Stimulated activated CD4-positive, alpha-beta T cell treated with anti-CD3 and anti-CD28 coated beads, TNF-alpha, amount 100 ng/mL, for 4 hours (primary cell): ENCODE measurements at places on chromosomes 7 and 10.

- DNase-seq, result no peak
Observed at GRCh38 chr10:10854725-10855124, 162.9 kb upstream of the CELF2 start.

DNA sequence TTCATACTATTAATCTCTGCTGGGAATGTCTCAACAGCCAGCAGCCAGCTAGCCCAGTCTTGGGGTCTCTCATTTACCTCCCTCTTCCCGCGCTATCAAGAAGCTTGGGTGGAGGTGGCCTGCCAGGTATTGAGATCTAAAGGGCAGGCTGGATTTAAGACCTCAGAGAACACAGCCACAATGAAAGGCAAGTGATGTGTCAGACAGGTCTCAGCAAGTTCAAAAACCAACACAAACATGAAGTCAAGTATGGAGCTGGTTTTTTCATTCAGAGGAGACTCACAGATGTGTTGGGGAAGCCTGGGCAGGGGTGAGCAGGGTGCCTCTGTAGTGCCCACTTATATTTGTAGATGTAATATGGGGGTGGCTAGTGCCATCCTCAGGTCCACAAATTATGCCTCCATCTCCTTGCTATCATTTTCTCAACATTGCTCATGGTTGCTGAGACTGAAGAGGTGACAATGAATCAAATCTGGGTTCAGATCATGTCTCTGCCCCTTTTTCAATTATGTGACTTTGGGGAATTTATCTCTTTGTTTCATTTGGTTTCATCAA is 27.7 kb upstream of the CROT start:
- no peak for DNase-seq

- DNase-seq, result no peak
Observed at GRCh38 chr7:40889539-40889938, 754.7 kb downstream of the SUGCT start.

DNA sequence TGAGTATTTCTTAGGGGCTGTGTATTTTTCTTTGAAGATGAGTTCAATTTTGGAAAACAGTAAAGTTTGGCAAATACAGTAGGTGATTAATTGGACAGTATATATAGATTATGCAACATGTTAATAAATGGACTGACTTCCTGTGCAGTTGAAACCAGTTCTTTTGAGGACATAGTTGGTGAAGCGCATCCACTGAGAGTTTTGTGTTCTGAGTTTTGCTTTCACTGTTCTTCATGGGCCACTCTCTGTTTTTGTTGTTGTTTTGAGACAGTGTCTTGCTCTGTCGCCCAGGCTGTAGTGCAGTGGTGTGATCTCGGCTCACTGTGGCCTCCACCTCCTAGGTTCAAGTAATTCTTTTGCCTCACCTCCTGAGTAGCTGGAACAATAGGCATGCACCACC is 109.0 kb downstream of the SDHAF3 start:
- no peak for DNase-seq

GRCh38 chr7:50262446-50262845 is 42.1 kb upstream of the IKZF1 start:
- no peak for DNase-seq

- no peak for DNase-seq
Observed at GRCh38 chr10:83533290-83533689, 606.0 kb upstream of the GHITM start.

GRCh38 chr10:100364735-100365391 is 17.8 kb downstream of the SCD start:
- no peak for DNase-seq

- no peak for DNase-seq
Observed at GRCh38 chr10:43211431-43212042, 55.3 kb downstream of the RASGEF1A start.

- no peak for DNase-seq
Observed at GRCh38 chr10:126423732-126424491, 35.6 kb upstream of the ADAM12 start.

DNA sequence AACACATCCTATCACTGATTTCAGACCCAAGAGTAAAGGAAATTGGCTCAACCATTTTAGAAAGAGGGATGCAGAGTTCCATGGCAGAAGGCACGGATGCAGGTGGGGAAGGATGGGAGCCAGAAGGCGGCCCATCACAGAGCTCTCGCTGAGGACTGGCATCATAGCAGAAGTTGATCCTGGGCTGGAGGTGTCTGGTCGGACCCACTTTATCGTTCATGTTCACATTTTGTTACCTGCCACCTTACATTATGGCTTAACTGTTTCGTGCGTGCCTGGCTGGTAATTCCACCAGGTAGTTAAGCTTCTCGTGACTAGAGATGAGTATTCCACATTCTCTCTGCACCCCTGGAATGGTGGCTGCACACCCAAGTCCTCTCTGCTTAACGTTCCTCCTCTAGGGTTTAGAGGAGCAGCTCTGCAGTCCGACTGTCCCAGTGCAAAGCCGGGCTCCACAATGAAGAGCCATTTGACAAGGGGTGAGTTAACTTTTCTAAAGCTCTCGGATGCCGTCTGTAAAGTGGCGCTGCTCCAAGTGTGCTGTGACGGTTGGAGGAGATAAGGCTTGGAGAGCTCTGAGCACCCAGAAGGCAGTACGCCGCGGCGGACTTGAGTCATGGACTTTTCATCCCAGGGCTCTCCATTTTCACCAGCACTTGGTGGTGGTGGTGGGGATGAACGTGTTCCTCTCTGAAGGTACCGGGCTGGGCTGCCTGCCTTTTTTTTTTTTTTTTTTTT is 157.1 kb upstream of the SHH start:
- no peak for DNase-seq

DNA sequence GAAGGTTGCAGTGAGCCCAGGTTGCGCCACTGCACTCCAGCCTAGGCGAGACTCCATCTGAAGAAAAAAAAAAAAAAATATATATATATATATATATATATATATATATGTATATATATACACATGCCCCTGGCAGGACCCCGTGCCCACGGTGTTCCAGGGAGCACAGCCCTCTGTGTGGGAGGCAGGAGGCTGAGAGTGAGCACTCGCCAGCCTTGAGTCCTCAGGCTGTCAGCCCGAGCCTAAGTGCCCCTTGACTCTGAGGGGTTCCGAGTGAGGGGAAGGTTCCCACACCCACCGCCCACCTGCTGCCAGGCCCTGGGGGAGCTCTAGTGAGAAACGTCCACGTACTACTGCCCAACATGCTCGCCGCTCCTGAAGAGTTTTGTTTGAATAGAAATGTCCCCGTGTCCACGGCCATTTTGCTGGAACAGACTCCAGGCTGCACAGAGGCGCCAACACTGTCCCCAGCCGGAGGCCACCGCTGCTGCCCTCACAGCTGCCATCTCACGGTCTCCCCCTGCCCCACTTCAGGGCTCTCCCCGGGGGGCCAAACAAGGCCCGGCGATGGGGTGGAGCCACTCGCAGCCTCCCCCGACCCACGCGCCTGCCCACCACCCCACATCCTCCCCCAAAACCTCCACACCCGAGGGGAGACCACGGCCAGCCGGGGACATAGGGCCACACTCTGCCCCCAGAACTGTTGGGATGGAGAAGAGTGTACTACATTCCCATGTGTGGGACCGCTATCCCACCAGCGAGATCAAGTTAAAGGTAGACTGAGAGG is 62.8 kb upstream of the EBF3 start:
- no peak for DNase-seq

DNA sequence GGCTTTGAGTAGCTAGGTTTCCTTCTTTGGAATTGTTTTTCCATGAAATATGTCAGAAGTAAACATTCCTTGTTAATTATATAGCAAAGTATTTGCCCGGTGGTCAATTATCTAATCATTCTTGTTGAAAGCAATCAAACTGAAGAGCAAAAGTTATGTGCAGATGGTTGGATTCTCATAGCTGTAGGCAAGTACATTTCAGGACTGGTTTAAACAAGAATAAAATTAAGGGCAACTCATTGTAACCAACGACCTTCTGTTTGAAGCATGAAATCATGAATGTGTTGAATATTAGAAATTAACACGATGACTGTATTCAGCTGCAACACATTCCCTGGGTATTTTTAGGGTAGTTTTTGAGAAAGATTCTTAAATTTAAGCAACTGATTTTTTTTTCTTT is 61.8 kb upstream of the NMT2 start:
- no peak for DNase-seq

DNA sequence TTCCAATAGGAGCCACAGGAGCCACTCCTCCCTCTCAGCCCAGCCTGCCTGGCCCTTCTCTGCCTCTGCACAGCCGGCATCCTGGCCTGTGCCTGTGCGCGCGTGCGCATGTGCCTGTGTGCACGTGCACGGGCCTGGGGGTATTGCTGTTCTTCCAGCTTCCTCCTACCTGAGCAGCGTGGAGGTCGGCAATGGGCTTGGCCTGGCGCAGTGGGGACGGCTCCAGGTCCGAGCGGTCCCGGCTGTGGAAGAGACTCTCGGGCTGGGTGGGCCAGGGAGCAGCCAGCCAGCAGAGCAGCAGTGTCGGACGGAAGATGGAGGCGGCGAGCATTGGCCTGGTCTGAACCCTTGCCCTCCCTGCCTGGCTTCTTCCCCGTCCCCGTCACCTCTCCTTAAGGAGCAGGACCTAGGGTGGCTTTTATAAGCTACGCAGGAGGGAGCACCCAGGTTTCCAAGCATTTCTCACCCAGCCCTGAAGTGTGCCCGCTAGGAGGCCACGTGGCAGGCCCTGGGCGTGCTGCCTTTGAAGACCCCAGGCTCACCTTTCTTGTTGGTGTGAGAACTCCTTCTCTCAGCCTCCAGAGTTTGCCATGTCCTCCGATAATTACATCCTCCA is at the start of gene MMP21:
MMP21 (minus strand) TSS at position 331 of the 616 bp plus-strand sequence; CDS start at position 331, 0 bp downstream.
- no peak for DNase-seq

- DNase-seq, result no peak
Observed at GRCh38 chr7:82810558-82811259, 352.0 kb downstream of the PCLO start.

- DNase-seq, result no peak
Observed at GRCh38 chr7:144656965-144657517, 178.8 kb downstream of the TPK1 start.

GRCh38 chr10:14751921-14752320 is 22.8 kb downstream of the FAM107B start:
- no peak for DNase-seq

DNA sequence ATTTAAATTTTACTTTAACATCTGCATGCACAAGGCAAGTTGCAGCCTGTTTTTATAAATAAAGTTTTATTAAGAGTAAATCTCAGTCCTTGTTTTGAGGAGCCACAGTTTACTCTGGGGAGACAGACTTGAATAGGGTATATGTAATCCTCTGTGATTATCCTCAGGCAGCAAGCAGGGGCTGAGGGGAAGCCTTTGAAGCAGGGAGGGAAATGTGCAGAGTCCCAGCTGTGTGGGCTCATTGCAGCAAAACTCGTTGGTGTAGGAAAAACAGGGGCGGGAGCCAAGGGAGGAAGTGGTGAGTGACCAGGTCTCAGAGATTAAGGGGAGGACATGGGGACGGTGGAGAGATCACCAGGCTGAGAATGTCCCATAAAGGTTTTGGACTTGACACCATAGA is 34.3 kb upstream of the SMC3 start:
- DNase-seq, result no peak

DNA sequence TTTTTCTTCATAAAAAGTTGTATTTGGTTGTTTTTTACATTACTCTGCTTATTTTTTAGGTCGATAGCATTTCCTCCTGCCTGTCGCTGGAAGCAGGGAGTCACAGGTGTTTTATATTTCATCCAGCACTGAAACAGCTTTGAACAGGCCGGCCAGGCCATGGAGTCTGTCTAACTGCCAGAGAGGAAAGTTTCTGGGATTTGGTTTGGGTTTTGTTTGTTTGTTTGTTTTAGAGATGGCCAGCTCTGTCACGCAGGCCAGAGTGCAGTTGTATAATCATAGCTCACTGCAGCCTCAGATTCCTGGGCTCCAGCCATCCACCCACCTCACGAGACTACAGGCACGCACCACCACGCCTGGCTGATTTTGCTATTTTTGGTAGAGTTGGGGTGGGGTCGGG is 23.4 kb downstream of the PROSER2 start:
- no peak for DNase-seq

GRCh38 chr10:117005527-117006055 is 604 bp upstream of the SHTN1 start:
- DNase-seq, result no peak

DNA sequence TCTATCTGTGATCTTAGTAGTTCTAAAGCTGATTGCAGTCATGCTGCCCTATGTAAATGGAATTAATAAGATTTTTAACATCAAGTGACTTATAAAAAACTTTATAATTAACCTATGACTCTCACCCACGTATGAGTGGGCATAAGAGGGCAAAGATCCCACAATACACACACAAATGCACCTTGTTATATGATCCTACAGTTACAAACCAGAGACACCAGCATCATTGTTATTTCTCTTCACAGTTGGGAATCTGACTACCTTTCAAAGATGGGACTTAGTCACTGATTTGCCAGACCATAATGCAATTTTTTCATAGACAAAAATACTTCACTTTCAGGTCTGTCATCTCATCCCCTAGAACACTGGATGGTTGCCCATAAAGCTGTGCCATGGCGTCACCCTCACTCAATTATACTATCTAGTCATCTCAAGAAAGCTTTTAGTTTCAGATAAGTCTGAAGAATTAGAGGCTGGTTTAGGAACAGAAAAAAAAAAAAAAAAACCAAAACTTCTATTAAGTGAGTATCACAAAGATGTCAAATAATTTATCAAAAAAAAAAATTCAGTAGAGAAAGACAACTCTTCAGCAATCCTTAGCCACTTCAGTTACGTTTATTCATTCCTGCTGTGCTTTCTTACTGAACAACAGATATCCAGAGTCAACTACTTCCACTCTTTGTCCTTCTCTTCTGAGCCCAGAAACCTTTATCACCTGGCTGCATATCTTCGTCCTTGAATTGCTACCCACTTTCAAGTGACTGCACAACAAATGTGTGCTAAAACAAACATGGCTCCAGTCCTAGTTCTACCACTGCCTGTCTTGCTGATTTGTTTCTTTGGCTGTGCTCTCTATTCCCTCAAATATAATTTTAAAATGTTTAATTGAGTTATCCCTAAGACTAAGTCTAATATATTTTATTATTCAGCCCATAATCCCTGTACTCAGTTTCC is 175.0 kb upstream of the CHRM2 start:
- no peak for DNase-seq

DNA sequence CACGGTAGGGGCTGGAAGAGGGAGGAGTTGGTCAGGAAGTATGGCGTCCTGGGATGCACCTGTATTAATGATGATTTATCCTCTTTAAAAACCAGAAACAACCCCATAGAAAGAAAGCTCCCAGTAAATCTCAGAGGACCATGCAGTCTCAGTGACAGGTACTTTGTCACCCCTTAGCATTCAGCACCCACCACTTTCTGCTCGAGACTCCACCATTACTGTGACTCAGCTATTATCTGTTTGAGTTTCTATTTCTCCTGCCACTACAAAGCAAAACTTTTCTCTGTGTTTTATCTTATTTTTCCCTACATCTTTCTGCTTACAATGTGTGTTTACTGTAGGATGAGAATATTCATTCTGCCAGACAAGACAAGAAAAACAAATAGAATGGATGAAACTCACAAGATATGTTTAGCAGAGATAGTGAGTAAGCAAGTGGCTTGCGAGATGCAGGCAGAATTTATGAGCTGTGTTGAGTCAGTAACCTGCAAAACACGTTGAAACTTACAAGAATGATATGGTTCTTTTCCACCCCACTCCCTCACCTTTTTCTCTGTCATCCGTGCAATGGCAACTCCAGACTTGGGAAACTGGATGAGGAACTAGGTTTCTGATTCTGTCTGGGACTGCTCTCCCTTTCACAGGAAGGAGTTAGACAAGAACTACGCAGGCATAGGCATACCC is 127.1 kb downstream of the AOAH start:
- DNase-seq, result no peak

GRCh38 chr7:12630513-12630819 is 57.0 kb upstream of the ARL4A start:
- no peak for DNase-seq
